ENCODE measurements at places on chromosomes 1 and 21. TPM values are rescaled to one million over a fixed set of nuclear protein-coding genes. Genes with fewer than 3 reads are reported as not detected.

The S100B gene
- total RNA-seq = 62.9 TPM

The PPFIA4 gene
- 3.5 TPM for total RNA-seq

The CFHR1 gene
- total RNA-seq = 0.58 TPM

The TNFRSF1B gene
- total RNA-seq = 3.6 TPM

The MX1 gene
- 7.7 TPM for total RNA-seq

The TDRD5 gene
- 0.40 TPM for total RNA-seq

The ELAVL4 gene
- not detected for total RNA-seq

The OPN3 gene
- 5.8 TPM for total RNA-seq

The RGS4 gene
- total RNA-seq = 4.7 TPM

The KIF1B gene
- 19.2 TPM for total RNA-seq

The TBX19 gene
- 0.98 TPM for total RNA-seq

The OR2L8 gene
- total RNA-seq = not detected

The LCE2A gene
- not detected for total RNA-seq

The HORMAD1 gene
- total RNA-seq = not detected

The CHODL gene
- total RNA-seq = not detected

The OR6K3 gene
- total RNA-seq = not detected

The VWA5B1 gene
- not detected for total RNA-seq

The FAM229A gene
- total RNA-seq = 7.3 TPM

The SPRR2B gene
- total RNA-seq = not detected

The PRAMEF26 gene
- total RNA-seq = not detected

The MXRA8 gene
- total RNA-seq = 0.77 TPM

The CDK18 gene
- total RNA-seq = 4.1 TPM

The PLPP3 gene
- total RNA-seq = 9.6 TPM

The ST3GAL3 gene
- total RNA-seq = 15.2 TPM

The HHAT gene
- 6.3 TPM for total RNA-seq

Data from A375 (cell line).